ENCODE measurements at places on chromosomes 7 and 10.

- no peak for DNase-seq
These were observed 53.0 kb downstream of the STEAP1B start for GRCh38 chr7:22447008-22447407.

- DNase-seq: no peak
These were observed 141.6 kb downstream of the CYP26A1 start for GRCh38 chr10:93215312-93215711.

DNA sequence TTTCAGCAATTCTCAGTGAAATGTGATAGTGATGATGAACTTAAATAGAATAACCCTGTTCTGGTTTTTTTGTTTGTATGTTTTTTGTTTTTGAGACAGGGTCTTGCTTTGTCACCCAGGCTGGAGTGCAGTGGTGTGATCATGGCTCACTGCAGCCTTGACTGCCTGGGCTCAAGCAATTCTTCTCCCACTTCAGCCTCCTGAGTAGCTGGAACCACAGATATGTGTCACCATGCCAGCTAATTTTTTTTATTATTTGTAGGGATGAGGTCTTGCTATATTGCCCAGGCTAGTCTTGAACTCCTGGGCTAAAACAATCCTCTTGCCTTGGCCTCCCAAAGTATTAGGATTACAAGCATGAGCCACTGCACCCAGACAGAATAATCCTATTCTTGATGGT is 14.3 kb upstream of the COL17A1 start:
- no peak for DNase-seq

- DNase-seq: no peak
These were observed 98.0 kb upstream of the FAM171A1 start for GRCh38 chr10:15469111-15469510.

DNA sequence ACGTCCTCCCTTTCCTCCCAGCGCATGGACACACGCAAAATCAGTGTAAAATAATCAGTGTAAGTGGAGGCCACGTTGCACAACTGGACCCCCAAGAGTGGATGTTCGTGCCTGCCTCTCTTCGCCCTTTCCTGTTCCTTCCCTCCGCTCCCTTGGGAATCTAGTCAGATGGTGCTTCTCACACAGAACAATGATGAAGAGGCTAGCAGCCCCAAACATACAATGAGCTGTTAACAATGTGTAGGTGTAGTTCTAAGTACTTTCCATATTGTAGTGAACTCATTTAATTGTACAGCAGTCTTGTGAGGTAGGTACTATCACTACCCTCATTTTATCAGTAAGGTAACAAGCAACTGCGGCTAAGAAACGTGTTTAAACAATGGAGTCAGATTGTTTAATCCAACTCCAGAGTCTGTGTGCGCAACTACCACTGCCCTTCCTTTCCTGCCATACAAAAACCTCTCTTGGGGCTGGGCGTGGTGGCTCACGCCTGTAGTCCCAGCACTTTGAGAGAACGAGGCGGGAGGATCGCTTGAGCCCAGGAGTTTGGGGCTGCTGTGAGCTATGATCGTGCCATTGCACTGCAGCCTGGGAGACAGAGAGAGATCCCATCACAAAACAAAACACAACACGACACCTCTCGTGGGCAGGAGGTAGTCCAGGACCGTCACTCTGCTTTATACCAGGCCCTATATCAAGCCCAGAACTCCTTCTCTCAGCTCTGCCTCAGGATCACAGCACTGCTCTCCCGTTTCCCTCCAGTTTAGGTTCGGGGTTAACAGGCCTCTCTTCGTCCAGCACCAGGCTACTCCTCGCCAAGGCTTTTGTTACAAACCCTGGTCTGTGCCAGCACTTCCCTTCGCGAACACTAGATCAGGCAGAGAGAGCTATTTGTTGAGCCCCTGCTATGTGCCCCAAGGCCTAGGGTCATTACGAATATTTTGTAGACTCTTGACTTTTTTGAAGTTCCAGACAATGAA is 1.1 kb downstream of the FKBP9 start:
- DNase-seq: peak; percentile 41

DNA sequence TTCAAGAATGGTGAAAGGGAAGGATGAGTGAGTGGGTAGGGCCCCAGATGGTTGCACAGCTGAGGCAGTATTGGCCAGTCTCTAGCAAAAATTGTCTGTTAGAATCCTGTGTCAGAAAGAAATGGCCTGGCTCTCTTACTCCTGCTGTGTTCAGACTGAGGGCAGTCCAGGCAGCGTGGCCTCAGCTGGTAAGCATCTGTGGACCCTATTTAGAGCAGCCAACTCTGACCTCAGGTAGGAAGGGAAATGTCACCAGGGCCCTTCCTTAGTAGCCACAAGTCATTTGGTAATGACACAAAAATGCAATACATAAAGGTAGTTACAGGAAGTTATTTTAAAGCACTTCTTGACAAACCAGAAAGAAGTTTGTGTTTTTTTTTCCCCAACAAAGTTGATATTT is 1194.7 kb downstream of the CNTNAP2 start:
- no peak for DNase-seq

DNA sequence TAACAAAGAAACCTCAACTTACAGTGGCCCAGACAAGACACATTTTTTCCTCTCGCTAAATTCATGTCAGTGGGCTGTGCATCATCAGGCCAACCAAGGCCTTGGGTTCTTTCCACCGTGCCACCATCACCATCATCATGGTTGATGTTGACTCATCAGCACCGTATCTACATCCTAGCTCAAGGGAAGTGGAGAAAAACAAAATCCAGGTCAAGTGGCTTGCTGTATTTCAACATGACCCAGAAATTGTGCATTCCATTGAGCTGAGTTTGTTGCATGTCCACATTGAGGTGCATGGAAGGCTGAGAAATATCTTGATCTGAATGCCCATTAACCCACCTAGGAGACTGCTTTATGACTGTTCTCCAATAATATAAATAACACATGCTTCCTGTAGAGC is 312.4 kb upstream of the CDC14C start:
- no peak for DNase-seq

DNA sequence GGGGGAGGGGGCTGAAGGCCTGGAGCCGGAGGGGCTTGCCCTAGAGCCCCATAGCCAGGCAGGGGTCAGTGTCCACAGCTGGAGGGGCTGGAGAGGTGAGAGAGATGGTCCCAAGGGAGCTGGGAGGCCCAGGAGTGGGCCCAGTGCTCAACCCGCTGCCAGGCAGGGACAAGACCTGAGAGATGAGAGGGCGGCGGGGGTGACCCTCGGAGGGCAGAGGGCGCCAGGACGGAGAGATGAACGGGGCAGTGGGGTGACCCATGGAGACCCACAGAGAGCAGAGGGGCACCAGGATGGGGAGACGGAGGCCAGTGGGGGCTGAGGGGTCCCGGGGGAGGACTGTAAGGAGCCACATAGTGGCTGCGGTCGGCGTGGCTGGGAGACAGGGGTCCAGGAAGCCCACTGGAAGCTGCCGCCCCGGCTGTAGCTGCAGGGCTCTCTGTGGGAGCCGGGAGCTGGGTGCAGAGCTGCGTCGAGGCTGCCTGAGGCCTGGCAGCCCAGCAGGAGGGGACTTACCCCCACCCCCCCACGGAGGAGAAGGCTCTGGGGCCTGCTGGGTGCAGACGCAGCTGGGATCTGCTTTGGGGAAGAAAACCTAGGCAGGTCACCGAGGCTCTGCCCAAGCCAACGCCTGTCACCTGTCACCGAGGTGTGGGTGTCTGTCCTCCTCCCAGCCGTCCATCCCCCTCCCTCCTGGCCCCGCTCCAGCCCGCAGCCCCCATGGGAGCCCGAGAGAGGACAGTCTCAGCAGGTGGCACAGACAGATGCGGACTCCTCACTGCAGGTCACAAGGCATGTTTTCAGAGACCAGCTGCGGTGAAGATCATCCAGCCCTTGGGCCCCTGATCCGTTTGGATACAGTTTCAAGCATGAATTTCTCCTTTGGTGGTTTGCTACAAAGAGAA is 25.1 kb downstream of the PWWP2B start:
- no peak for DNase-seq

GRCh38 chr10:96642973-96643372 is 56.2 kb upstream of the TM9SF3 start:
- no peak for DNase-seq

- DNase-seq: no peak
These were observed 601.4 kb upstream of the MGMT start for GRCh38 chr10:128865436-128866195.

GRCh38 chr7:42348071-42348470 is 111.1 kb upstream of the GLI3 start:
- no peak for DNase-seq

GRCh38 chr7:13411636-13412035 is 577.8 kb downstream of the ETV1 start:
- no peak for DNase-seq

GRCh38 chr10:6274040-6274439 is 71.3 kb downstream of the PFKFB3 start:
- DNase-seq: no peak

DNA sequence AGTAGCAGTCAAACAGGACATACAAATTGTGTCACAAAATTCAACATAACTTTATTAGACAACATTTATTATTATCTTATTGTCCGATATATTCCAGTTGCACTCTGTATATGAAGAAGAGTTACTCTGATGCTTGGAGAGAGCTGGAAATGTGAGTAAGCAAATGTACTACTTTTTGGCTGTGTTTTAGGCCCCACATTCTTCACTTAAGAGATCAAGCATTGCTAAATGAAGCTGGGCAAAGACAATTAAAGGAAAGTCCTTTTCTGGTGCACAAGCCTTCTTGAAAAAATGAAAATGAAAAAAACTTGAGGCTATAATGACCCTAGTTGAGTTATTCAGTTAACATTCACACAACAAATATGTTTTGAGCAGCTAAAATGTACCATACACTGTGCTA is 26.1 kb downstream of the MYPN start:
- no peak for DNase-seq

DNA sequence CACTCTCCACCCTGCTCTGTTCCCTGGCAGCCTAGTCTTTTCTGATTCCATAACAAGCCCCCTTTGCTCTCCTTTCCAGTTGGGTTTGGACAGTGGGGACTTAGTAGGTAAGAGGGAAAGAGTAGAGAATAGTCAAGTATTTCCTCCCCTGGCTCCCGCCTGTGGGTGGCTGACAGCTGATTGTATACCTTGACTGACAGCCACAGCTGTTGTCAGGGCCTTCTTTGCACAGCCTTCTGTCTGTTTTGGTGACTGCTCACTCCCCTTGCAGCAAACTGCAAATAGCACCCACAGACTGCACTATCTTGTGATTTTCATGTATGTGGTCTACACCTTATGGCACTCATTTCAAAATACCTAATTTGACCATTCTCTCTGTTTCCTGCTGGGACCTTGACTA is 486.3 kb downstream of the ACTR3B start:
- DNase-seq: no peak
